CD4-positive, alpha-beta memory T cell (primary cell): ENCODE measurements at places on chromosomes 11 and 22.

- DNase-seq, result no peak
These were observed 73.1 kb downstream of the TMPRSS5 start for GRCh38 chr11:113632981-113633380.

DNA sequence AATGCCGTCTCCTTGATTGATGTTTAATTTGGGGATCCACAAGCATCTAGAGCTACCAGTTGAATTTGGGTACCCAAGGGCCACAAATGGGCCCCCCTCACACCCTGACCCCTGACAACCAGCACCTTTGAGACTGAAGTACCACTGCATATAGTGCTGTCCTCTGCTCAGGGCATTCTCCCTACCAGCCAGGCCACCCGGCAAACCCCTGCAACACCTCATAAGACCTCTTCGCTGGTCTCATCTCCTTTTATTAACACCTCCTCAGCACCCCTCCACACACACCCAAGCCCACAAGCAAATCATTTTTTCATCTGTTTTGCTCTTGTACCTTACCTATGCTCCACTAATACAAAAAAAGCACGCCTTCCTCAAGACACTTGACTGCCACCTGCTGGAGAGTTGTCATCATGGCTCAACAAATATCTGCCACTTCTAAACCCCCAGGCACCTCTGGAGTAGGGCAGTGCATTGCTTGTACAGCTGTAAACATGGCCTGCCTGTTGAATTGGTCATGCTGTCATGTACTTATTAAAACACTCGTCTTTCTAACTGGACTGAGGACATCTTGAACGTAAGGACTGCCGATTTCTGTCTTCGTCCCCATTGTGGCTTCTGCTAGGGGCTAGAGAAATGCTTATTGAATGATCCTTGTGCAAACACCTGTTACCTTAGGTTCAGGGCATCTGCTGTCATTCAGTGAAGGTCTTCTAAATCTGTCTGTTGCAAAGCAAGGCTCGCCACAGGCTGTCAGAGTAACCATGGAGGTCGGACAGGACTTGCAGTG is 66.5 kb downstream of the BMAL1 start:
- peak; percentile 63 for DNase-seq

GRCh38 chr11:20668844-20669819 is at the start of gene NELL1:
Gene NELL1 (plus strand): TSS chr11:20669586.
- no peak for DNase-seq

GRCh38 chr11:62201376-62201775 is 7.1 kb upstream of the SCGB2A1 start:
- no peak for DNase-seq

- DNase-seq, result peak; percentile 81
These were observed 2.3 kb downstream of the IRF7 start for GRCh38 chr11:613369-613968.
